ENCODE measurements at places on chromosomes 5 and 9.

DNA sequence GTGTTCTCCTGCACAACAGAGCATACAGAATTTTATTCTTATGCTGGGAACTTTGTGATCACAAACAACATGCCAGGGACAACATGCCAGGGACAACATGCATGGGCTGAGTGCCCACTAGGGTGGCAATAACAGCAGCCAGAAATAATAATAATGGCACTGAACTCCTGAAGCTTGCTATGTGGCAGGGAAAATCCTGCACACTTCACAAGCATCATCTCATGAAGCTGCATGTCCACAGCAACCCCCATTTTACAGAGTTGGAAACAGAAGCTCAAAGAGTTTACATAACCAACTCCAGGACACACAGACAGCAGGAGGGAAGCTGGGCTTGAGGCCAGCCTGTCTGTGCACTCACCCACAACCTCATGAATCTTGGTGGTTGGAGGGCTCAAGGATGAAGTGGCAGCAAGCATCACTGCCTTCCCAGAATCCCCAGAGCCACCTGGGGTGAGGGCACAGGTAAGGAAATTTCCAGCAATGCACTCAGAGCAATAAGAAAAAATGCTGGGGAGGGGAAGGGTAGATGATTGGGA is 111.4 kb downstream of the GABBR2 start:
- no peak for DNase-seq

DNA sequence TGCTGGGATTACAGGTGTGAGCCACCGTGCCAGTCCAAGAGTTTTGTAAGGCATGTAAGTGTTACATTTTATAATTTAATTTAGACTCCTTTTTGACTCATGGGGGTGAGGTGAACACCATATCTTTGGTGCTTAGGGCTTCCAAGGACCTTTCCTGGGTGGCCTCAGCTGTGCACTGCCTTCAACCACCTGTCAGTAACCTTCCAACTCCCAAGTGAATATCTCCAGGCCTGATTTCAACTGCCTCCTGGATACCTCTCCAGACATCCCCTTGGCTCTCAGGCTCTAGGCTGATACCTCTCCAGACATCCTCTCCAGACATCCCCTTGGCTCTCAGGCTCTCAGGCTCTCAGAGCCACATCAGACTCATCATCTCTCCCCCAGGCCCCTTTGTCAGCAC is 30.9 kb upstream of the TTLL11 start:
- DNase-seq, result no peak

- peak; percentile 16 for DNase-seq
These were observed 40.1 kb downstream of the ALG2 start for GRCh38 chr9:99181621-99182020.

- DNase-seq, result no peak
These were observed 189.3 kb upstream of the MAST4 start for GRCh38 chr5:66406761-66407336.

GRCh38 chr5:81233080-81233634 is at the start of gene CKMT2:
TSS of gene CKMT2 (plus strand) at chr5:81233322. CDS start at chr5:81251133, 17,811 bp downstream.
- DNase-seq, result no peak

GRCh38 chr9:127755061-127756060 is 20.3 kb upstream of the TOR2A start:
- no peak for DNase-seq

DNA sequence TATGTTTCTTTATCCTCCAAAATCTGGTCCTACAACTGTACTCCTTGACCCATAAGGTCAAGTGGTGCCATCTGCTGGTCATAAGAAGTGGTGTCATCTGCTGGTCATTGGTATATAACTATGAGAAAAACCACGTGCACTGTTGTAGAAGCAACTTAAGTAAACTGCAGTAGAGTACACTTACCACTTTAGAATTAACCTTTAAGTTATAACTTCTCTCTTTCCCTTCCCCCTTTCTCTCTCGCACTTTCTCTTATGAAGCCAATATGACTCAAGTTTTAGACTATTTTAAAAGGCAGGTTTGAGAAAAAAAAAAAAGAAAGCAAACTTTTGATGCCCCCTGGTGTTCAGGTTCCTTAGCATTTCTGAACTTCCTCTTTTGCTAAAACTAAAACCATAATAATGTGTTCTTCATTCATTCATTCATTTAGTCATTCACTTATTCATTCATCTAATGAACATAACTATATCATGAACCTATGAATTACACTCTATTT is 12.8 kb upstream of the MTAP start:
- peak; percentile 74 for DNase-seq

- peak; percentile 89 for DNase-seq
These were observed 42.0 kb downstream of the ITK start for GRCh38 chr5:157222506-157223230.

GRCh38 chr5:110086658-110087388 is 397.1 kb downstream of the MAN2A1 start:
- DNase-seq, result no peak

DNA sequence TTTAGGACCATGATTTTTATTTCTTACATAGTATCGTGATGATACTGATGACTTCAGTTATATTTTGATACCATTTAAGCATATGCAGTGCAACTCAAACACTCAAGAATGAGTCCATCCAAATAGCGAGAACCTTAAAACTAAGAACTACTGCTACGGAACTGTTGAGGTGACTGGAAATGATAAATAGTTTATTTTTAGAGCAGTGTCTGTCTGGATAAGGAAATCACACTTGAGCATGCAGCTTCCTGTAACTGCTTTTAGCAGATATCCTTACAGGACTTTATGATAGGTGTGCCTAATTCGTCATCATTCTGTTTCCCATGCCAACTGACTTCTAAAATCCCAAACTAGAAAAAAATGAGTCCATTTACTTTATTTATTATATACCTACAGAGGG is 85.5 kb downstream of the ADGRV1 start:
- no peak for DNase-seq

DNA sequence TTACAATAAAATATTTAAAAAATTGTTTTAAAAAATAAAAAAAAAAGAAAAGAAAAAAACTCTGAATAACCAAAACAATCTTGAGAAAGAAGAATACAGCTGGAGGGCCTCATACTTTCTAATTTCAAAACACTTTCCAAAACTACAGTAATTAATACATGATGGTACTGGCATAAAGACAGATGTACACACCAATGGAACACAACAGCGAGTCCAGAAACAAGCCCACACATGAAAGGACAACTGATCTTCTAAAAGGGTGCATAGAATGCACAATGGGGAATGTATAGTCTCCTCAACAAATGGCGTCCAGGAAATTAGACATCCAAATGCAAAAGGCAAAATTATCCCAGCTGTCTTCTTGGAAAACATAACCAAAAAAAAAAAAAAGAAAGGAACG is 99.6 kb downstream of the LURAP1L start:
- no peak for DNase-seq

- DNase-seq, result no peak
These were observed 1.9 kb downstream of the FRMD3 start for GRCh38 chr9:83536332-83536731.

- DNase-seq, result no peak
These were observed 45.6 kb upstream of the IL17B start for GRCh38 chr5:149424371-149425315.

- DNase-seq, result no peak
These were observed 64.5 kb downstream of the C9orf152 start for GRCh38 chr9:110143485-110143884.

DNA sequence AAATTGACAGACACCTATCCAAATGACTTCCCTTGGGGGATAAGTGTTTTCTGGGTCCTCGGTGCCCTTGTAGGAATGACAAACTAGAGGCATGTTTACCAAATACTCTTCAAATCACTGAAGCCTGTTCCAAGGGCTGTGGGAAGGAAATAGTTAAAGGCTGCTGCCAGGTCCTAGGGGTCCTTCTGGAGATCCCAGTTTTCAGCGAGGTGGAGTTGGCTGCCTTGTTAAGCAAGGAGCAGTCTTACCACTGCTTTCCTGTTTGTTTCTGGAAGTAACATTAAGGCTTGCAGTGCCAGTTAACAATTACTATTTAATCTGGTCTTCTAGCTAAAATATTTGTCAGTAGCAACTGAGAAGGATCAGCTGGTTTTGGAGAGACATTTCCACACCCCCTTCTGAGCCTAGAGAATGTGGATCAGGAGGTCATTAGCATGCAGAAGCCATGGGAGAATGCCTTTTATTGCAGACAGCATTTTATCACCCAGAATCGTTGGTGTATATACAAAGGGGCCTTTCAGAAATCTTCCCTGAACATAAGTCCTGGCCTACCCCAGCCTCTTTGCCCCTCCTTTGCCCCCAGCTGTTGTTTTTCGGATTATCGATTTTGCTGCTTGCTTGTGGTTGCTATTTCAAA is 238.8 kb downstream of the DMAC1 start:
- DNase-seq, result no peak

DNA sequence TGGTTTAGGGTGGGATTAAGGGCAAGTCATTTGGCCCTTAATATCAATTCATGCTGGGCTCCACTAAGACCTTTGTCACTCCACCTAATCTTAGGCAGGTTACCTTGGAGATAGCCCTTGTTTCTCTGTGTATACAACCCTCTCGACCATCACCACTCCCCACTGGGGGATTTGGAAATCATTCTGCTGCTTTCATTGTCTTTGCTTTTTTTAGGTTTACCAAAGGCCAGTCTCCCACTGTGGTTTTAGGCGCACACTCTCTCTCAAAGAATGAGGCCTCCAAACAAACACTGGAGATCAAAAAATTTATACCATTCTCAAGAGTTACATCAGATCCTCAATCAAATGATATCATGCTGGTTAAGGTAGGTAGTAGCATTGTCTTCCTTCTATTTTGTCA is 6.2 kb downstream of the GZMK start:
- DNase-seq, result no peak

GRCh38 chr5:55903121-55903701 is 52.1 kb downstream of the IL31RA start:
- DNase-seq, result peak; percentile 68

DNA sequence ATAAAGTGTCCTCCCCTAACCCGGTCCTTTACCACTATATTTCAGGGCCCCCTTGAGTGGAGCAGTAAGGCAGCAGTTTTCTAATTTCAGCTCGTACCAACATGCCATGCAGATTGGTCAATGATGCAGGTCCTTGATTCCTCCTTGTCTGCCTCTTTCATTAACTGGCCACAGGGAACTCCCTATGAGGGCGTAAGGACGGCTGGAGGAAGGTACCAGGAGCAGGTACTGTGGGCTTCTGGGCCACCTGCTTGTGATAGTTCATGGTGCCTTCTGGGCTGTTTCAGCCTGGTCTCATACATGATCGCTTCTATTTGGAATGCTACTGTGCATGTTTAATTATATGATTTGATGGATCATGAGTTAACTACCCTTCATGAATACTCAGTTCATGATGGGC is 9.4 kb upstream of the ZFR start:
- no peak for DNase-seq

DNA sequence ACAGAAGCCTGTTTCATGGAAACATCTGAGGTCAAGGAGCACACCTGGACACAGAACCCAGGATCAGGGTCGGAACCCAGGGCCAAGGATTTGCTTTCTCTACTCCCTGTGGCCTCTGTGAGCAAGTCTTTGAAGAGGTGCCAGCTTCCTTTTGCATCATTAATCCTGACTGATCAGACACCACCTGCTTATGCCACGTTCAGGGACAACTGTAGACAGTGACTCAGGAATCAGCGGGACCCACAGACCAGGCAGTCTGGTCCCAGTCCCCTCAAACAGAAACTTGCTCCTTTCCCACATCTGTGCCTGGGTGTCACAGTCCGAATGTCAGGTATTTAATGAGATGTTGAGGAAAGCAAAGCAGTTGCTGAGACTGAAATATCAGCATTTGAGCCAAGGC is 154.8 kb downstream of the SGCD start:
- DNase-seq, result no peak

DNA sequence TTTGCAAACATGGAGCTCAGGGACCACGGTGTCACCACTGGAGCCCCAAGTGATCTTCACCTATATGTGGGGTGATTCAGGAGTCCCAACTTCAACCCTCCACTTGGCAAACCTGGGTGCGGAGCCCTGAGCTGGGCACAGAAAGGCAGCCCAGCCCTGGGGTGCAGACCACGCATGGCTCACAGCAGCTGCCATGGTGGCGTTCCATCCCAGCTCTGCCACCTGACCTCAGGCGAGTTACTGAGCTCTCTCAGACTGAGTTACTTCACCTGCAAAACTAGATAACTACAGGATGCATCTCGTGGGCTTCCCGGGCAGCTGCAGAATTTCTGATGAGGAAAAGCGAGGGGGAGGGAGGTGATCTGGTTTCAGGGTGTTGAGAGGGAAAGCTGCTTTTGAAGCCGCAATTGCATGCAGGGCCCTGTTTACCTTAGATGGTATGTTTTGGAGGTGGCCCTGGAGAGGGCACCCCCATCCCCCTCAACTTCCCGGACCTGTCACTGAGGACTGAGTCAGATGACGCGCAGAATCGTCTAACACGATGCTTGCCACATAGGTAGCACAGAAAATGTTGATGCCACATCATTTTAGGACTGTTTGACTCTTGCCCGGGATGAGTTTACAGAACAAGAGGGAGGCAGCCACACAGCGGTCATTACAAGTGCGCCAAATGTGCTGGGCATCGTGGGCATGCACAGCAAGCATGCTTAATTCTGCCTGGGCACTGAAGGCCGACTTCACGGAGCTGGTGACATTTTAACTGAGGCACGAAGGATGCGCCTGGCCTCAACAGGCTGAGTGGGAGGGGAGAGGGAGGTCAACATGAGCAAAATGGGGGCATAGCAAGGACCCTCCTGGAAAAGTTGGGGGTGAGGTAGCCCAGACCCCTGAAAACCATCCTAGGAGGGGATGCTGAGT is 154.6 kb downstream of the COL23A1 start:
- DNase-seq, result no peak

DNA sequence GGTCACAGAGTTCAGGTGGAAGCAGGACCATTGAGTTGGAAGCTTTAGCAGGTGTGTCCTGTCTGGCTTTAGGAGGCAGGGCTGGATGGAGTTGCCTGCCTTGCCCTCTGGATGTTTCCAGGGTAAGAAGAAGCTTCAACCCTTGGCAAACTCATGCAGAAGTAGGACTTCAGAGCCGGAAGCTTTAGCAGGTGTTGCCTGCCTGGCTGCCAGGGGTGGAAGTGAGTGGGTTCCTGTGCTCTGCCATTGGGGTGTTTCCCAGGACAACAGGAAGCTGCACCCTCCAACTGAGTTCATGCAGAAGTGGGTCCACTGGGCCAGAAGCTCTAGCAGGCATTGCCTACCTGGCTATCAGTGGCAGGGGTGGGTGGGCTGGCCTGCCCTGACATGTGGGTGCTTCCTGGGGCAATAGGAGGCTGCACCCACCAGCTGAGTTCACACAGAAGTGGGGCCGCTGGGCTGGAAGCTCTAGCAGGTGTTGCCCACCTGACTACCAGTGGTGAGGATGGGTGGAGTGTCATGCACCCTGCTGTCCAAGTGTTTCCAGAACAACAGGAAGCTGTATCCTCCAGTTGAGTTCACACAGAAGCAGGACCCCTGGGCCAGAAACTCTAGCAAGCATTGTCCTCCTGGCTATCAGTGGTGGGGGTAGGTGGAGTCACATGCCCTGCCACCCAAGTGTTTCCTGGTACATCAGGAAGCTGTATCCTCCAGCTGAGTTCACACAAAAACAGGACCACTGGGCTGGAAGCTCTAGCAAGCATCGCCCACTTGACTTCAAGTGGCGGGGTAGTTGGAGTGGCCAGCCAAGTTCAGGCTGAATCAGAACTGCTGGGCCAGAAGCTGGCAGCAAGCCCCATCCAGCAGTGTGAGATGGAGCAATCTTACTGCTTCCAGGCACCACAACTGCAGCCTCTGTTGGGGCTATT is 24.6 kb downstream of the LOX start:
- no peak for DNase-seq

- DNase-seq, result peak; percentile 82
These were observed at the start of the genes CENPP and NOL8 for GRCh38 chr9:92325269-92325990. TSS of gene CENPP (plus strand) at chr9:92325953. TSS of gene NOL8 (minus strand) at chr9:92325350. CDS start at chr9:92324161, 1,189 bp downstream.

- DNase-seq, result no peak
These were observed 207.8 kb downstream of the SEMA5A start for GRCh38 chr5:9337928-9338595.

GRCh38 chr9:126436545-126437267 is 110.1 kb downstream of the MVB12B start:
- DNase-seq, result no peak
